Stimulated activated CD4-positive, alpha-beta T cell treated with anti-CD3 and anti-CD28 coated beads, Interleukin-4, amount 100 ng/mL, for 4 hours (primary cell): ENCODE measurements at places on chromosomes 5 and 9.

DNA sequence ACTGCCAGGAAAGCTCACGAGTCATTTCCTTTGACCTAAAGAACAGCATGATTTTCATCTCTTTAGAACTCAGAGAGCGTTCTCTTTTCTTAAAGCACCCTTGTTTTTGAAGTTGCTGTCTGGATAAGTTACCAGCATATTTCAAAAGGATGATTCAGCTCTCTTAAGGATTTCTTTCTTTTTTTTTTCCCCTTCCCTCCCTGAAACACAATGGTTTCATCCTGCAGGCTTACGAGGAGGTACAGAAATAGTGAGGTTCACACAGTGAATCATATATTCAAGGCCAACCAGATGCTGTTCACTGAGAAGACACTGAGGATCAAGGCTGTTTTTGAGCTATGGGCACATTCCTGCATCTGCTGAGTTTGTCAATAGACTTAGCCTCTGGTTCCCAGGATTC, 257.2 kb downstream of the KIF4B start:
- no peak for DNase-seq

DNA sequence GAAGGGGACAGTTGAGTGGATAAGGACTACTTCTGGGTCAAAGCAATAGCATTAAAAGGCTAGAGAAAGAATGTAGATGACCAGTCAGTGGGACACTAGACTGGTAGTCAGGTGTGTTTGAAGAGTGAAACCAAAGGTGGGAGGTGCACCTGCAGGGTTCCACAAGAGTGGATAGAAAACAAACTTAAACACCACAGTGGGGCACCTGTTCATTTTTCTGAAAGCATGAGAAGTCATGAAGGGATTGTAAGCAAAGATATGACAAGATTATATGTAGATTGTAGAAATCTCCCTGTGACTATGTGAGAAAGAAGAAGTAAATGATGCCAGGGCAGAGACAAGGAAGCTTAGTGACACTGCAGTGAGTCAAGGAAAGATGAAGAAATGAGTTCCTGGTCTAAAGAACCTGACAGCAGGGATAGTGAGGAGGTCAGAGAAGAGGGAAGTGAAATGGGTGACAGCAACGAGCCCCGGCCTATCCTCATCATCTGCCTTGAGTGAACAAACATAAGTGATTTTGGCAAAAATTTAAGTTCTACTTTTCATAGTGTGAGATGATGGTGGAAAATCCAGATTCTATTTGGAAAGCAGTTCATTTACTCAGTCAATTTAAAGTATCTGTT, 296.9 kb downstream of the TLE4 start:
- DNase-seq: no peak

DNA sequence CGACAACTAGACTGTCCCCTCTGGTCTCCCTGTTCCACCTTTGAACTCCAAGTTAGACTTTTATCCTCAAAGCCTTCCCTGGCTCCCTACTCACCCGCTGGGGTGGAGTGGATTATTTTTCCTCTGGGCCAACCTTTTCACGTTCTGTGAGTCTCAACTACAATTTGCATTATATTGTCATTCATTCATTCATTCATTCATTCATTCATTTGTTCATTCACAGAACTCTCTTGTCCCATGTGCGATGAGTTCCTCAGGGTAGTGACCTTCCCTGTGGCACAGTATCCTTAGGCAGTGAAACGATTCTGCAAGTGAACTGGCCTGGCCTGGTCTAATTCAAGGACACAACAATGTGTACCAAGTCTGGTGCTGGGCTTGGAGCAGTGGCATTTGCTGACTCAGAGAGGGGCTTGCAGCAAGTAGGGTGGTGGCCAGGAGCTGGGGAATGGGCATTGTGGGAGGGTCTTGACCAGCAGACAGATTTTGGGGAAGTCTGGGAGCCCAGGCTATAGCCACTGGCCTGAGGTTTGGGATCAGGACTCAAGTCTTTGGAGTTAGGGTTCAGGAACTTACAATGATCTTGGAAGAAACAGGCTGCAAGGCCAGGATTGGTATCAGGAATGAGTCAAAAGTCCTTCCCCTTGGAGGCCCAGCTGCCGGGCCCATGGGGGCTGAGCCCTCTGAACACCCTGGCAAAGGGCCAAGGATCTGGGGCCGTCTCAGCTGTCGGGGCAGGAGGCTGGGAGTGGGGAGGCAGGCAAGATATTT, 37.2 kb upstream of the COL15A1 start:
- DNase-seq: no peak

DNA sequence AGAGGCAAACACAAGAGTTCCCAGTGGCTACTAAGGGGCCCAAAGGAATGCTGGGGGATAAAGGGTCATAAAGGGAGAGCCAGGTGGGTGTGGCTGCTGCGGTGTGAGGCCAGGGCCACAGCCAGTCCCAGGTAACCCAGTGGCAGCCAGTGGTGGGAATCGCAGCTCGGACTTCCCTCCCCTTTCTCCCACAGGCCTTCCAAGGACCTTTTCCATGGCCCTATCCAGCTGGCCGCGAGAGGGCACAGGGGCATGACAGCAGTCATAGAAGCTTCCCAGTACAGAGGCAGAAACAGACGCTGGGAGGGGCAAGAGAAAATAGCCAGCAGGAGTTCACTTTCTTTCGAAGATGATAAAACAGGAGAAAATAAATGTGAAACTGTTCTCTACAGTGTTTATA, 257.6 kb downstream of the SEMA5A start:
- no peak for DNase-seq

GRCh38 chr5:179553875-179554274, 3.5 kb downstream of the RUFY1 start:
- no peak for DNase-seq

DNA sequence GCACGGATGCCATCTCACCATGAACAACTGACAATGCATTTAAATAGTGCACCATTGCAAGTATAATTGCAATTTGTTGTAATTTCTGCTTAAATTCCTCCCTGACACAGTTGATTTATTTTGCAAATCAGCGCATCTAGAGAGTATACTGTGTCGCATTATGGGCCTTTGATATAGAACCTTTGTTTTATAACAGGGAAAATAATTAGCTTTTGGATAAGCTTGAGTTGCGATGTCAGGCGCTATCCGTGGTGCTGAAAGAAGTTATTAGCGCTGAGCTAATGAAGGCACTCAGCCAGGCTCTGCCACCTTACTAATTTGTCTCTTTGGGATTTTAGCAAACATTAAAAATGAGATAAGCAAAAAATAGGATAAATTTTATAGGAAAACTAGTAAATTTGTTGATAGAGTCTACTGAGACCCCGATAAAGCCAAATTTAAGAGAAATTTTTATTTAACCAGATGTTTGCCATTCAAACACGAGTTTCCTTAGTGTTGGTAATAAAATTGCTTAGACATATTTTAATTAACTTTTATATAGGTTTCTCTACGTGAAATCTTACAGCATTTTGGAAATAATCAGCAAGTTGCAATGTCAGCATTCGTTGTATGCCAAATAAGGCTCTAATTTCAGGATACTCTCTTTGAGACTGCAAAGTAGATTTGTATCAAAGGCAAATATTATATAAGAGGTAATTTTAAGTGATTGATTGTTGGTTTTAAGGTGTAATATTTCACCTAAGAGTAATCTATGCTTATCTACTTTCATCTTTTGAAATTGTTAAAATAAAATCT, 355.5 kb downstream of the TLR4 start:
- no peak for DNase-seq

- DNase-seq: no peak
Measured at GRCh38 chr9:78777747-78778146, 480.8 kb downstream of the PSAT1 start.

DNA sequence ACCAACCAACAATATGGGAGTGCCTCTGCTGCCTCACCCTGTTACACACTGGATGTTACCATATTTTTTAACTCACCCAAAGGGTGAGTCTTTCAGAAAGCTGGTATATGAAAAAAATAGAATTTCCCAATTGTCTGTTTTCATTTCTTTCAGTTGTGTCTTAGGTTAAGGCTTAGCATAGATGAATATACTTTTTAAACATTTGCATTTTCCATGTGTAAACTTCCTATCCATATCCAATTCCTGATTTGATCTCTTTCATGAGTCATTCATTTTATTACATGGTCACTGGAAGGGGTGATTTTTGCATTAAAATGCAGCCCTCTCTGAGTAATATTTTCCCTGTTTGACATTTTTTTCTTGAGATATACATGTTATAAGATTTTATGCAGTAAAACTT, 406.5 kb downstream of the SEMA5A start:
- no peak for DNase-seq

DNA sequence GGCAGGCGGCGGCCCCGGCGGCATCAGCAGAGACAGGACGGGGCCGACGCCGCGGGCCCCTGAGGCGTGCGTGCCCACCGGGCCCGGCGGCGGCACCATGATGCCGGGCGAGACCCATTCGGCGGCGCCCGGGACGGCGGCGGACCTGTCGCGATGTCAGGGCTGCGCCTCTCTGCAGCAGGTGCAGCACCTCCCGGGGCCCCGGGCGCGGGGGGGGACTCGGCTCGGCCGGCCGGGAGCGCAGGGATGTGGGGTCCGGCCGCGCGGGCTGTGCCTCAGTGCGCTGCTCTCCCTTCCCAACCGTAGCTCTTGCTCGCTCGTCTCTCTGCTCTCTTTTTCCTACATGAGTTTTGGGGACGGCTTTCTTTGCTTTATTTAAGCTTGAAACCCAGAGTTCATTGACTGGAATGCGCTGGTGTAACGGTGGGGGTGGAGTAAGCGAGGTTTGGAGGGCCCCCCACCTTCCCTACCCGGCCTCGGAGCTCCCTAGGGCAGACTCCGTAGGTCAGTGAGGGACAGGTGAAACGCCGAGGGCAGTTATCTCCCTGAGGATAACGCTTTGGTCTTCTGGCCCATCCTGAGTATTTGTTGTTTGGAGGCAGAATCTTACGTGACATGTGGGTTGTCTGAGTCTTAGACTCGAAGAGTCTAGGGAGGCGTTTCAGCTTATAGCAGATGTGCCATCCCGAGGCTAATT, 490 bp downstream of the ICE1 start:
- DNase-seq: no peak

DNA sequence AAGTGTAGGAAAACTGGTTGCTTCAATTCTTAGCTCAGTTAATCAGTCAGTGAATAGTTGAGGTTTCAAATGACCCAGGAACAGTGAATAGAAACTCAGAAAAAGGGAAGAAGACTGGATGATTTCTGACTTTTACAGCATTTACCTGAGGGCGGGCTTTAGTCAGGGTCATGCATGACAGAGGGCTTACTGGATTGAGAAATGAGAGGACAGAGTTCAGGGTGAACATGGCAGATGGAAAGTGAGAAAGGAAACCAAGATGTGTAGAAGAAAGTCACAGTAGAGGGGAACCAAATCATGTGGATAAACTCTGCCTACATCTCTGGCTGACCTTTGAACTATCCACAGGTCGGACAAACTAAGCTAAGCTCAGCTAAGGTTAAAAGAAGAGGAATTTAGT, 596.0 kb downstream of the SEMA5A start:
- no peak for DNase-seq

GRCh38 chr9:123568691-123569688, 213.0 kb downstream of the CRB2 start:
- DNase-seq: no peak

DNA sequence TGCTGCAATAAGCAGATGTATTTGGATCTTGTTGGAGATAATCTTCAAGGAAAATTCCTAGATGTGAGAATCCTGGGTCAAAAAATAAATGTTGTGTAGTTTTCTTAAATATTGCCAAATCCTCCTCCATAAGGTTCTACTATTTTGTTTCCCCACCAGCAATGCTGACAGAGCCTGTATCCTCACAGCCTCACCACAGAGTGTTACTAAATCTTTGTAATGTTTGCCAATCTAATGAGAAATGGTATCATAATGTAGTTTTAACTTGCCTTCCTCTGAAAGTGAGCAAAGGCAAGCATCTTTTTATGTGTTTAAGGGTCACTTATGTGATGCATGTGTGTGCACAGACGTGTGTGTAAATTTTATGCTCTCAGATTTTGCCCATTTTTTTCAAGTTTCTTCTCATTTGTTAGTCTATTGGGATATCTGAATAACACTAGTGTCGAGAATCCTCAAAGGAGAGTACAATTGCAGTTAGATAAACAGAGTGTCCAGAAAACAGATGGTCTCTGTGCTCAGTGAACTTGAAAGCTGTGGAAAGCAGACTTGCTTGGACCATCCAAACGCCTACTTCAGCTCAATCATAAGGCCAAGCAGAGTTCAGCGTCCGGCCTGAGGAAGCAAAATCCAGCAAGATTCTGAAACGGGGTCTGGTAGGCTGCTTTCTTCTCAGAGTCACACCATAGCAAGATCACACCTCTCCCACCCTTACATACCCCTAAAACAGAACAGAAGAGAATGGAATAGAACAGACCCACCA, 35.7 kb upstream of the UGT3A1 start:
- DNase-seq: no peak

GRCh38 chr9:4973902-4974301, 11.2 kb upstream of the JAK2 start:
- DNase-seq: no peak

- no peak for DNase-seq
Measured at GRCh38 chr9:102000956-102001355, 262.5 kb upstream of the GRIN3A start.

- DNase-seq: no peak
Measured at GRCh38 chr5:77168161-77168878, 42.2 kb upstream of the PDE8B start.

GRCh38 chr9:69433392-69433791, 108.4 kb downstream of the ENTREP1 start:
- no peak for DNase-seq

GRCh38 chr9:109100543-109101201, 19.1 kb downstream of the TMEM245 start:
- DNase-seq: no peak

GRCh38 chr5:116370886-116371285, 203.7 kb downstream of the SEMA6A start:
- DNase-seq: no peak

DNA sequence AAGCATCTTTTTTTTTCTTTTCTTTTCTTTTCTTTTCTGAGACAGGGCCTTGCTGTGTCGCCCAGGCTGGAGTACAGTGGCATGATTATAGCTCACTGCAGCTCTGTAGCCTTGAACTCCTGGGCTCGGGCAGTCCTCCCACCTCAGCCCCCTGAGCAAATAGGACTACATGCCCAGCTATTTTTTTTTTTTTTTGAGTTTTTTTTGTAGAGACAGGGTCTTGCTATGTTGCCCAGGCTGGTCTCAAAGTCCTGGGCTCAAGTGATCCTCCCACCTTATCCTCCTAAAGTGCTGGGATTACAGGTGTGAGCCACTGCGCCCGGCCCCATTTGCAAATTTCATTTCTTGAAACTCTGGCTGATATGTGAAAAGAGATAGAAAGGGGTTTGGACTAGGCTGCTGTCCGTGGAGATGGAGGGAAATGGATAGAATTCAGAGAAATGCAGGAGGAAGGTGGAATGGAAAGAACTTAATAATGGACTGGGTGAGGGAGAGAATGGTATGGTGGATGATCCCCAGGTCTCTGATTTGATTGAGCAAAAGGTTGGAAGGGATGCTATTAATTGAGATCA, 32.9 kb downstream of the TNFAIP8 start:
- no peak for DNase-seq

DNA sequence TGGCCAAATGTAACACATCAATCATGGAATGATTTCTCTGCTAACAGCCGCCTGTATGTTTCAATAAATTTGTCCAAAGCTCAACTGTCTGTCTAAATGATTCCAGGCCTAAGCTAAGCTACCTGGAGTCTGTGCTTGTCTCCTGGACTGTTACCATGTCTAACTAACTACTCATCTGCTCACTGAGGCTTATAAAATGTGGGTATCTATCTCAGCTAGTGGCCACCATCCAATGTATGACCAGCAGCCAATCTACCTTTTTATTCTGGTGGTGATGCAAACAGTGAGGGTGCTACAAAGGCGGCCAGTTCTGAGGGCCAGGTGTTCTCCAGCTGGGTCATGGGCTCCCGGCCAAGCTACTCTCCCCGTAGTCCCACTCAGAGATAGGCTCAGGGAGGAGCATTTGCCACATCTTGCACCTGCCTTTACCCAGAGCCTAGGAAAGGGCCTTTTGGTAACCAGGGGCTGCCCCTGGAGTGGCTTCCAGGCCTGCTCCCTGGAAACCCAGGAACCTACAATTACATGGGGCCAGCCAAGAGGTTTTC, 59.1 kb downstream of the PFDN1 start:
- DNase-seq: no peak
